ENCODE measurements at places on chromosomes 5 and 9. TPM values are rescaled to one million over a fixed set of nuclear protein-coding genes. Genes with fewer than 3 reads are reported as not detected.

The ARSI gene
- total RNA-seq: 6.9 TPM

The OTULIN gene
- 19.2 TPM for total RNA-seq

The CPEB4 gene
- 7.3 TPM for total RNA-seq

The PGM5 gene
- not detected for total RNA-seq

The RARS1 gene
- 138 TPM for total RNA-seq

The PCDHA12 gene
- total RNA-seq: 17.7 TPM

The SLC6A19 gene
- not detected for total RNA-seq

The IRX2 gene
- 25.3 TPM for total RNA-seq

The SSNA1 gene
- total RNA-seq: 91.5 TPM

The NOXA1 gene
- total RNA-seq: 0.59 TPM

The GPX3 gene
- total RNA-seq: 48.4 TPM

The UBTD2 gene
- 46.3 TPM for total RNA-seq

The CCIN gene
- not detected for total RNA-seq

The GCNT4 gene
- 3.3 TPM for total RNA-seq

The TYRP1 gene
- total RNA-seq: not detected

The SAPCD2 gene
- 60.3 TPM for total RNA-seq

The PCDHGB4 gene
- 16.6 TPM for total RNA-seq

The CACNA1B gene
- total RNA-seq: 10.4 TPM

The THOC3 gene
- 152 TPM for total RNA-seq

The SLC6A3 gene
- 0.85 TPM for total RNA-seq

The ORM2 gene
- total RNA-seq: not detected

The UBE2QL1 gene
- total RNA-seq: 0.83 TPM

The OR13C2 gene
- not detected for total RNA-seq

The CDH9 gene
- 0.31 TPM for total RNA-seq

The SPATA6L gene
- total RNA-seq: 0.39 TPM

The KCNN2 gene
- total RNA-seq: 24.7 TPM

The PRRT1B gene
- not detected for total RNA-seq

The DMGDH gene
- total RNA-seq: 0.52 TPM

The ADAMTS12 gene
- 12.4 TPM for total RNA-seq
